Putamen (tissue), 1 donor: ENCODE measurements at places on chromosomes 12 and 14.

DNA sequence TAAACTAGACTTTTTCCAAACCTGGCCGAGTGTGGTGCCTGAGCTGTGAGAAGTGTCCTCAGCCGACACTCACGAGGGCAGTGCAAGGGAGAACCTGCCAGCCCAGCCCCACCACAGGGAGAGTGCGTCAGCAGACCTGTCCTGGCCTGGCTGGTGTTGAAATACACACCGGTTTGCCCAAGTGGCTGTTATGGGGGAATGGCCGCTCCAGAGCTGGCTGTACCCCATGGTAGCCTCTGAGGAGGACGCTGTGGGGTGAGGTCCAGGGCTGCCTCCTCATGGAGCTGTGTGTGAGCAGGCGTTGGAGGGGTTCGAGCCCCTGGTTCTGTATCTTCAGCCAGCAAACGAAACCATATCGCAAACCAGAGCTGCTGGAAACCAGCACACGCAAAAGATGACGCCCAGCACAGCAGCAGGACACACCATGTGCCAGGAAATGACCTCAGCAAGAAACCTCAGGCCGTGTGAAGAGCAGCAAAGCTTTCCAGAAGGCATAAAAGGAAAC lies 9.4 kb downstream of the ANKRD9 start:
- DNase-seq = no peak

- DNase-seq = no peak
Measured at GRCh38 chr12:127667131-127667685, 599.8 kb upstream of the TMEM132C start.

- DNase-seq = peak; percentile 11
Measured at GRCh38 chr14:100246809-100247428, 8.0 kb downstream of the YY1 start.

DNA sequence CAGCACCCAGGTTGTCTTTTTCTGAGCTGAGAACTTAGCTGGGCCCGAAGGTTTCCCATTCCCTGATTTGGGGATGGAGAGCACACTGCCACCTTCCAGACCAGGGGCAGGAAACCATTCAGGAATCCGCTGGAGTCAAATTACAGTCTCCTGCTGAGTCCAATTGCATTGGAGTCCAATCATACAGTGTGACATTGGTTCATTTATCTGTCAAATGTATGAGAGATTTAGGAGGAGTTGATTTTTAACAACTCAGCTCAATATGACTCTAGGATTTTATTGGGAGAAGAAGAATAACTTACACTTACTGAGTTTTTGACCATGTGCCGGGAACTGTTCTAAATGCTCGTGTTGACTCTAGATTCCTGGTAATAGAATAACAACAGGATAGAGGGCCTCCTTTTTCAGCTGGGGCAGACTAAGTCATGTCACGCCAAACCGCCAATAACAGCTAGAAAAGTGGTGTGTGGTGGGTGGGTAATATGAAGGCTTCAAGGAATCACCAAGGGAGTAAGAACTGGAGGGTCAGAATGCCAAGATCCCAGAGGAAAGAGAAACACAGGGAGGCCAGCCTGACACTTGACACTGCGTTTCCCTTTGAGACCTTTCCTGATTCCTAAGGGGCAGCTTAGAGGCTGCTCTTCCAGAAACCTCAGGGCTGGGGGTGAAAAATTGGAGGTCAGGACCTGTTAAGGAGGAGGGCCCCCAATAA lies 11.5 kb downstream of the SYNDIG1L start:
- DNase-seq = no peak

DNA sequence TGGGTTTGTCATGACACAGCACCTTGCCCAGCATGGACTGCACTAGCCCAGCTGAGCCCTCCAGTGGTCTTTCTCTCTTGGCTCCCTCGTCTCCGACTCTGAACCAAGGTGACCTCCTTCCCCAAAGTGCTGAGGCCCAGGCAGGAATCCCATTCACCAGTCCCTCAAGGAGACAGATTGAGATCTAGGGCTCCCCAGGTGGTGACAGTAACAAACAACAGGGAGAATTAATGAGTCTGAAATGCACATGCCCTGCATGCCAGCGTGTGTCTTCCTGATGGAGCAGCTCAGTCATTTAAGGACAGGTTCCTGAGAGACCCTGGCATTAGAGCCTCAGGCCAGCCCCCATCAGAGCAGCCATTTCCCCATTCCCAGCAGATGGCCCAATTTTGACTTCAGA lies 51.4 kb upstream of the OAS1 start:
- DNase-seq = no peak
